D341Med (cell line): ENCODE measurements at places on chromosomes 16 and 17.

GRCh38 chr16:52265446-52265861 is 281.5 kb downstream of the TOX3 start:
- DNase-seq, result no peak

DNA sequence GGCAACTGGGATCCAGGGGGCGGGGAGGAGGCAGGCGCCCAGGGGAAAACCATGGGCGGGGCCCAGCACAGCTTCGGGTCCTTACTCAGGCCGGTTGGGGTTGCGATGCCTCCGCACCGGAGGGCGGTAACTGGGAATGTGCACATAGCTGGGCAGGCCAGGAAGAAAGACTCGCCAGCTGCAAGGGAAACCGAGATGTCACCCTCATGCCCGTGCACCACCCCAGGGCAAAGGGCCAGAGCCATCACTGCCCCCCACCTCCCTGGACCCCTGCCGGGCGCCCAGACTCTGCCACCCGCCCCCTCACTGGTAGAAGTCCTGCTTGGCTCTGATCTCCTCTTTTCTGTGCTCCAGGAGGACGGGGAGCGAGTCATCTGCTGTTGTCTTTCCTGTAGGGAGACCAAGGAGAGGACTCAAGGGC is 6.7 kb downstream of the ALOX12B start:
- no peak for DNase-seq

DNA sequence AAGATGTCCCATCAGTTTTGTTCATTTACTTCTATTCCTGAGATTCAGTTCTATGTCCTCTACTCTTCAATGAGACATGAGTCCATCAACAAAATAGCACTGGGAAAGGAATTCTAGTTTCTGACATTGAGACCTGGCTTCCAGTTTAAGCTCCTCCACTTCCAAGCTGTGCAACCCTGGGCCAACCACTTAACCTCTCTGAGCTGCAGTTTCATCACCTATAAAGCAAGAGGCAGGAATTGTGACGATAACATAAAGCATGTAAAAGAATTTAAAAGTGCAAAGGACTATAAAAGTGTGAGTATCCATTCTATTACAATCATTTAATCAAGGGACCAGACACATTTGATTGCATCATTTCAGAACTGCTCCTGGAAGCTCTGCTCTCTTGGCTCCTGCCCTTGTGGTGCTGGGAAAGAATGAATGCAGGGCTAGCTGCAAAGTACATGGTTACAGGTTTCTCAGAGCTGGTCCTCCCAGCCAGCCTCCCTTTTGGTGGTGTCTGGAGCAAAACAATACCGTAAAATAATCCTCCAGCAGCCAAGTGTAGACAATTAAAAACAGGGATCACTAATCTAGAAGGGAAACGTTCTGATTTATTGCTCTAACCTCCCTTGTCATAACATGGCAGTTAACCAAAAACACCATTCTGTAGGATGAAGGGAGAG is 113.9 kb downstream of the VPS53 start:
- DNase-seq, result no peak

GRCh38 chr16:29977063-29977825 is 3.6 kb downstream of the TAOK2 start:
- DNase-seq, result peak; percentile 5

DNA sequence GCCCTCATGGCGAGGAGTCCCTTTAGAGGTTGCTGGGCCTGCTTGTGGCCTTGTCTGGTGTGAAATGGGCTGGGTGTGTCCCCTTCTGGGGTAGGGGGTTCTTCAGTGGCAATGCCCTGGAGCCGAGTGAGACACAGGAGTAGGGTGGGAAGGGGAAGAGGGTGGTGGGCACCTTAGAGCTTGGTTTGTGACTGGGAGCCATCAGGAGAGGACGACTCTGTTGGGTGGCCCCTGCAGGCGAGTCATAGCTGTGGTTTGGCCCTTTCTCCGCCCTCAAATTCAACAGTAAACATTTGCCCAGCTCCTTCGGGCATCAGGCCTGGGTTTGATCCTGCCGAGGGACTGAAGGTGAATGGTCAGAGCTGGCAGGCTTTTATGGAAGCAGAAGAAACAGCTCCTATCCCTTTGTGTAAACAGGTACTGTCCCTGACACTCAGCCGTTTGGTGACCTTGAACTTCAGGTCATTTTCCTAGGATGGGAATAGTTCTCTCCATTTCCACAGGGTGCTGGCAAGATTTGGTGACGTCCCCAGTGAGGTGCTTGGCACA is 2.9 kb downstream of the E4F1 start:
- DNase-seq, result no peak

GRCh38 chr16:24580665-24581064 is 41.3 kb downstream of the RBBP6 start:
- DNase-seq, result no peak

DNA sequence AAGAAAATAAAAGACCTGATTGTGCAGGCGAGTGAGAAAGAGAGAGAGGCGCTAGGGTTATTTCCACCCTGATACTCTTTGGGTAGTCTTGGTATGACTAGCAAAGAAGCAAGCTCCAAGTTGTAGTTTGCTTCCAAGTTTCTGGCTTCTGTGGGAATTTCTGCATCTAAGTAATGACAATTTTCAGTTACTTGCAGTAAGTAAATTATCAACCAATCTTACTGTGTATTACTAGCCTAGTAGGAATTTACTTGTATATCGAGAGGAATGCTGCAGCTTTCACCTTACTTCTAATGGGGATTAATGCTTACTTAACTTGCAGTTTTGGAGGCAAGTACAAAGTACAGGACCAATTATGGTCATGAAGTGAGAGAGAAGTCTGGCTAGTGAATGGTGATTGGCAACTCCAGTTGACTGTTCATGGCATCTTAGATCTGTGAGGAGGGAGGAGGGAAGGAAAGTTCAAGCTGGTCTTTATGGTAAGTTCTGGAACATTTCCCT is 31.9 kb downstream of the TENT4B start:
- no peak for DNase-seq

DNA sequence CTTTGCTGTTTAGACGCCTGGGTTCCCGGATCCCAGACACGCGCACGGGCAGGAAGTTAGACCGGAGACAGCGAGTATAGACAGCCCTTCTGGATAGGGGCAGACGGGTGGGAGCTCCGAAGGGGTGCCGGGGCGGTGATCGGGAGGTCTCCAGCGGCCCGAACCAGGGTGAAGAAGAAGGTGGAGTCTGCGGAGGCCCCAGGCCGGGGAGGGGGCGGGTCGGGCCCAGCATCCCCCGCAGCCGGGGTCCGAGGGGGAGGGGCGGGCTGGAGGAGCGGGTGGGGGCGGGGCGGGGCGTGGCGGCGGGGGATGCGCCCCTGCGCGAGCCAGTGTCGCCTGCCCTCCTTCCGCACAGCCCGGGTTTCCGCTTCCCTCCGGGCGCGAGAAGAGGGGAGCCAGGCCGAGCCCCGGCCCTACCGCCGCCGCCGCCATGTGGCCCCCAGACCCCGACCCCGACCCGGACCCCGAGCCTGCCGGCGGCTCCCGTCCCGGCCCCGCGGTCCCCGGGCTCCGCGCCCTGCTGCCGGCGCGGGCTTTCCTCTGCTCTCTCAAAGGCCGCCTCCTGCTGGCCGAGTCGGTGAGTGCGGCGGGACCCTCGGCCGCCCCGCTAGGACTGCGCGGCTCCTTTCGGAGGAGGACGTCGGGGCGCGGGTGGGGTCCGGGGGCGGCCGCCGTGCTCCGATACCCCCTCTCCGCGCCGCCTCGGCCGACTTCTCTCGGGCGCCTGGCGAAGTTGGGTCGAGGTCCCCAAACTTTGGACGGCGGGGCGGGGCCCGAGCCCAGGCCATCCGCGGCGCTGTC is at the start of gene CMTM3:
Gene CMTM3 (plus strand): TSS at position 329 of the 801 bp plus-strand sequence. CDS start 102 bp downstream, at position 431.
- peak; percentile 88 for DNase-seq

GRCh38 chr17:19004421-19005136 is at the start of gene FAM83G:
Gene FAM83G (minus strand): TSS chr17:19004764. CDS start chr17:19004041, 723 bp downstream.
- peak; percentile 79 for DNase-seq

DNA sequence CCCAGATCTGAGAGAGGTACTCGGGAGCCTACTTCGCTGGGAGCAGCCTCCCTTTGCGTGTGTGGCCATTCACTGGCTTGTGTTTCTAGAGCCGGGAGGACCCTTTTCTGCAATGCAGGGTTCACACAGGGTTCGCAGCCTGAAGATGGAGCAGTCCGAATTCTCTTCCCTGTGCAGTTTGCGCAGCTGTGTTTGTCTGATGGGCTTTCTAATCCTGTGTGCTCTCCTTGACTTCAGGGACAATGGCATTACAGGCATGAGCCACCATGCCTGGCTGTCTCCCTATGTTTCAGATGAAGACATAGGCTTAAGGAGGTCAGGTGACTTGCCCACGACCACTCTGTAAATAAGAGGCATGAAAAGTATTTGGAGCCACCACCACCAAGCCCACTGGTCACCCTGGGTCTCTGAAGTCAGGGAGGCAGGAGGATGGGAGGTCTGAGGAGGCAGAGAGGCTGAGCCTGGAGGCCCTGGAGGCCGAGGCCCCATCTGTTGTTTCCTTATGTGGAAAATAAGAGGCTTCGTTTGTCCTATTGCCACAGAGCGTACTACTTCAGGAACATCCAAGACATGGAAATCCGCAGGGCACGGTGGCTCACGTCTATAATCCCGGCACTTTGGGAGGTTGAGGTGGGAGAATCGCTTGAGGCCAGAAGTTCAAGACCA is 5.0 kb upstream of the STH start:
- DNase-seq, result no peak

GRCh38 chr17:81251709-81252301 is 12.7 kb downstream of the NDUFAF8 start:
- DNase-seq, result no peak

DNA sequence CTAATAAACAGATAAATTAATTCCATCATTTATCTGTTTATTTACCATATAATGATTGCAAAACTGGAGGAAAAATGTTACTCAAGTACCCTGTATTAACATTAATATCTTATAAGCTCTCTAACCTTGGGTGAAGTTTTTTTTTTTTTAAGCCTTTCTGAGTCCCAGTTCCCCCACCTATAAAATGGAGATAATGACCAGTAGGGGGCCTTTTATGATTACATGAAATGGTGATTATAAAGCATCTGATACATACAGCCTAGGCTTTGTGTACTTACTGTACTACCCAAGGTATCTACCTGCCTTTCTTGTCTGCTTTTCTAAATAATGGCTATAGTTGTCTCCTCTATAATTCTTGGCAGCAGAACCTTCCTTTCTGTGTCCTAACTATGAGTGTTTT is 22.6 kb downstream of the LRRC36 start:
- no peak for DNase-seq

DNA sequence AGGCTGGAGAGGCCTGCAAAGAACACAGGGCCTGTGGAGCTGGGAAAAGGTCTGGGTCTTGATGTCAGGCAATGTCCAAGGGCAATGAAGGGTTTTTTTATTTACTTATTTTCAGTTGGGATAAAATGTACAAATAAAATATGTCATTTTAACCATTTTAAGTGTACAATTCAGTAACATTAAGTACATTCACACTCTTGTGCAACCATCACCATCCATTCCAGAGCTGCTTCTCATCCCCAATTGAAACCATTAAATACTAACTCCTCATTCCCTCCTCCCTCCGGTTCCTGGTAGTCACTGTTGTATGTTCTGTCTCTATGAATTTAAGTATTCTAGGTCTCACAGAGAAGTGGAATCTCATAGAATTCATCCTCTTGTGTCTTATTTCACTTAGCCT is 444.7 kb downstream of the HS3ST3B1 start:
- DNase-seq, result no peak

DNA sequence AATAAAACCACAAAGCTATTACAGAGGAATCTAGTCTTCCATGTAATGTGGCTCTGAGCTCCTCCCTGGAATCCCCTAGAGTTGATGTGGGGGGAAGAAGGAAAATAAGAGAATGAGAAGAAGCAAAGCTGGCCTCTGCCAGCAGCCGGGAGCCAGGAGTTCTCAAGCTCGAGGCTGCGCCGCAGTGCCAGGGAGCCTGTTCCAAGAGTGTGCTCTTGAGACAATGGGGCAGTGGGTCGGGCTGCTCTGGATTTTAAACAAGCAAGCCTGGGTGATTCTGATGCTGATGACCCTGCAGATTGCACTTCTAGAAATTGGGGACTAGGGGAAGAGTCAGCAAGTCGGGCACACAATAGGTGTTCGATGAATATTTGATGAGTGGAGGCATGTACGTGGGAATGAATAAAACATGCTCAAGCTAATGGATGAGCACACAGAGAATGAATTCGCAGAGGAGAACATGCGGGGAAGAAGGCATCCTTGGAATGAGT is 119.9 kb downstream of the CMIP start:
- DNase-seq, result no peak

GRCh38 chr16:89176147-89176690 is 4.7 kb downstream of the CDH15 start:
- no peak for DNase-seq

GRCh38 chr17:77504652-77505155 is 363.9 kb downstream of the SEC14L1 start:
- no peak for DNase-seq
